ENCODE measurements at places on chromosomes 5 and 9.

GRCh38 chr9:93207326-93207814 is 23.4 kb downstream of the WNK2 start:
- no peak for DNase-seq

GRCh38 chr9:124377551-124378406 is 37.5 kb downstream of the PSMB7 start:
- no peak for DNase-seq

GRCh38 chr5:149674686-149675085 is 55.4 kb upstream of the PPARGC1B start:
- no peak for DNase-seq

- DNase-seq: no peak
These were observed 29.5 kb downstream of the CCNH start for GRCh38 chr5:87383216-87383615.

GRCh38 chr9:116027096-116027495 is 126.5 kb upstream of the PAPPA start:
- no peak for DNase-seq

DNA sequence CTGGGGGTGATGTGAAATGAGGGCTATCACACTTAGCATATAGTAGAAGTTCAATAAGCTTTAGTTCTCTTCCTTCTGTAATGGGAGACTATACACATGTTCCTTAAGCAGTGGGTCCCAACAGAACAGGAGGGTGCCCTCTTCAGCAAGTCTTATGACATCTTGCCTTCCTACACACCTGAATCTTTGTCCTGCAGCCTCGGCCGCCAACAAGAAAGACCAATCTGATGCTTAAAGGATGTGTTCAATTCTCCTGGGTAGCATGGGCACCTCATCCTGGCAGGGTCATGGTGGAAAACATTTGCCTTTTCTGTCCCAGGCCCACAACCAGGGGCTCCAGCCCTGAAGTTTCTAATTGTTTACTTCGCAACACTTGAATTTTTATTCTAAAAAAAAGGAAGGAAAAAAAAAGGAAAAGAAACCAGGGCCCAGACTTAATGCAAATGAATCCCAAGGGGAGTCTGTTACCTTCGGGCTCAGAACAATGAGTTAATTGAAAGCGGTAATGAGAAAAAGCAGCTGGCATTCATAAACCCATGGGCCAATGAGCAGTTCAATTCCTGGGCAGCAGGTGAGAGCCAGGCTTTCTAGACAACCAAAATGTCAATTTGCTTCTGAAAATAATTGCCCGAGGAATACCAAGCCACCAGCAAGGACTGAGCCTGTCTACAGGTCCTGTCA is 26.2 kb upstream of the SMAD5 start:
- DNase-seq: no peak

GRCh38 chr5:116469631-116470030 is 105.0 kb downstream of the SEMA6A start:
- DNase-seq: no peak

- DNase-seq: no peak
These were observed 41.7 kb downstream of the ICE1 start for GRCh38 chr5:5464036-5464715.

- DNase-seq: no peak
These were observed 810.6 kb downstream of the TLE4 start for GRCh38 chr9:80382211-80382891.

GRCh38 chr9:82149501-82149946 is 161.0 kb downstream of the SPATA31D1 start:
- DNase-seq: no peak

DNA sequence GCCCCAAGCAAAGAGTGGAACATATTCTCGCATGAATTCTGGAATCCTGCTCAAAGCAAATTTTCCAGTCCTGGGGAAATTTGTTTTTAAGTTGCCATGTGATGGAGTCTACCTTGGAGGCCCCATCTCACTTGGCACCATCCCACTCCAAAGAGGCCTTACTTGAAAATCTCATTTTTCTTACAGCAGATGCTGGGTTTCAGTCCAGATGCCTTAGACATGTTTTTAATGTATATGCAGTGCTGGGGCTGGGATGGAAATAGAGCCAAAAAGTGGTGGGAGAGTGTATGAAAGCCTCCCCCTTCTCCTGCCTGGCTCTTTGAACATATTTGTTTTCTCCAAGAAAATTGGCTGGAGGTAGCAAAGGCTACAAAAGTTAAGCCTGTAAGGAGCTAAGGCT is 493.7 kb downstream of the ENC1 start:
- no peak for DNase-seq

- no peak for DNase-seq
These were observed 8.1 kb downstream of the SLC12A7 start for GRCh38 chr5:1103505-1104326.

DNA sequence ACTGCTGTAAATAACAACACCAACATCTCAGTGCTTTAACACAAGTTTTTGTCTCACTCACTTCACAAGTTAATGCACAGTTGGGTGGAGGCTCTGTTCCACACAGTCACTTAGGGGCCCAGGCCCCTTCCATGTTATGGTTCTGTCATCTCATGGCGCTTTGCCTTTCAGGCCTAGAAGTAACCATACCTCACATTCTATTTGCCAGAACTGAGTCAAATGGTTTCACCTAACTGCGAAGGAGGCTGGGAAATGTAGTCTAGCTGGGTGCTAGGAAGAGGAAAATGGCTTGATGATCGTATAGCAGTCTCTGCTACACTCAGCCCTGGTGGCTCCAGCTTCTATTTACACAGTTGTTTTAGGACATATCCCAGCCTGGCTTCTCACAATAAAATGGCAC is 23.1 kb upstream of the MVB12B start:
- DNase-seq: no peak

DNA sequence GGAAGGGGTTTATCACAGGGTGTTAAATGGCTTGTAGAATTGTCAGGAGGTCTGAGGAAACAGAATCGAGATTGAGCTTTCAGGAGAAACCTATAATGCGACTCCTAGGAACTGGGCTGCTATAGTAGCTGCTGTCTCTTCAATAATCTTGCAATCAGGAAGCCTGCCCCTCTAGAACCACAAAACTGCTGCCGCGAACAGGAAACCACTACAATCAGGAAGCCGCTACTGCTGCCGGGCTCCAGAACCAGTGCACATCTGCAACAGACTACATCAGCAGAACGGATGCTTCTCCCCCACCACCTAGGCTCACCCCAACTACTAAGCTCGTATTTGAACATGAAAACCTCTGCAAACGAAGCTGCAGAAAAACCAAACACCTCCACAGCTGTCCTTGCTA is 31.6 kb downstream of the TNFSF8 start:
- DNase-seq: peak; percentile 63

GRCh38 chr9:2236850-2237249 is 221.7 kb downstream of the SMARCA2 start:
- no peak for DNase-seq

GRCh38 chr5:73705364-73705763 is 79.4 kb downstream of the ARHGEF28 start:
- no peak for DNase-seq
